ENCODE measurements at places on chromosomes 16 and 17. TPM values are rescaled to one million over a fixed set of nuclear protein-coding genes. Genes with fewer than 3 reads are reported as not detected.

DNA sequence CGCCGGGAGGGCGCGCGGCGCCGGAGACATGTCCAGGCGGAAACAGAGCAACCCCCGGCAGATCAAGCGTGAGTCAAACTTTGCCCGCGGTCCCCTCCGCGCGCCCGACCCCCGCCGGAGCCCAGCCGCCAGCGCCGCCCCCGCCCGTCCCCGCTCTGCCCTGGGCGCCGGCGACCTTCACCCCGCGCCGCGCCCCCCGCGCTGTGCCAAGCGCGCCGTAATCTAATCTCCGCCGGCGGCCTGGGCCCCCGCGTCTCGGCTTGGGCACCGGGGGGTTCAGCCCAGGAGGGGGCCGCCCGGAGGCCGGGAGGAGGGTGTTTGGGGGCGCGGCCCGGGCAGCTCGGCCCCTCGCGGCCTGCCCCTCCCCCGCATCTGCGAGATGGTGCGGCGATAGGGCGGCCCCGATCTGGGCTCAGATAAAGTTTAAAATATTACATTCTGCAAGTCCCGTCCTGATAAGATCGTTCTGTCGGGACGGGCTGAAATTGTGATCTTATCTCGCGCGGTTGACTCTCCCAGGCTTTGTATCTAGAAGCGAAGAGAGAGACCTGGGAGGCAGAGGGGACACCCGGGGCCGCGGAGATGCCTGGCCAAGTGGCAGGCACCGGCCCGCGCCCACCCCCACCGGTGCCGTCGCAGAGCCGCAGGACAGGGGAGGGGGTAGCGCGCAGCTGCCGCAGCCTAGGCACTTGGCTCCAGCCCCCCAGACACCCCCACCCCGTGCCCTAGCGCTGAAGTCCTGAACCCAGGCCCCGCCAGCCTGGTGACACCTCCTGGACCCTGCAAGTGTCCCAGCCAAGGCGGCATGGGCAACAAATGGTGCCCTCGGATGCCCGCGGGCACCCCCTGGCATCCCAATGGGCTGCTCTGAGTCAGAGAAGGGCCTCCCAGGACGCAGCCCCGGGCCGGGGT, 787 bp downstream of the ZFPM1 start:
- no peaks in the 10 kb centered on the region for H3K27me3 ChIP-seq
- no peak overlapping the region for H3K27ac ChIP-seq
- peaks cover 22% of the 10 kb centered on the region for H3K4me1 ChIP-seq
- H3K36me3 ChIP-seq: no peaks in the 10 kb centered on the region
- peak; percentile 15 for DNase-seq

TERB1 gene
- 2.1 TPM for total RNA-seq

DNA sequence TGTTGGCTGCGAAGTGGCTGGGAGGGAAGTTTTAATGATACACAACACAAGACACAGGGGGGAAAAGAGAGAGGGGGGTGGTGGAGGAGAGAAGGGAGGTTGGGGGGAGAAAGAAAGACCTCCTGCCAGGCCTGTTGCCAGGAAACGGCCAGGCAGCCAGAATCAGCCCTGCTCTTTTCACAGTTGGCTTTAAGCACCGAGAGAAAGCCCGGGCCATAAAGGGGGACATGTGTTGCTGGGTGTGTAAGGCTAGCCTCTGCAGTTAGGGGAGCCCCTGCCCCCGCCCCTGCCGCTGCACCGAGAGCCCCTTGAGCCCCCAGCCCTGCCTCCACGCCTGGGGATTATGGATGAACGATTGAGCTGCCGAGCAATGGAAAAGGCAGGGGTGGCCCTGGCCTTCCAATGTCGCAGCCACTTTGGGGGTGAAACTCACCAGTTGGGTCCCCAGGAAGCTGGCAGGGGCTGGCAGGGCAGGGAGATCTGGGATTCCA, 13.9 kb upstream of the WNT3 start:
- no peak overlapping the region for H3K4me3 ChIP-seq
- no peak overlapping the region for H3K27ac ChIP-seq
- DNase-seq: no peak
- no peaks in the 10 kb centered on the region for H3K36me3 ChIP-seq
- no peaks in the 10 kb centered on the region for H3K27me3 ChIP-seq
- no peaks in the 10 kb centered on the region for H3K4me1 ChIP-seq

CPPED1 gene
- total RNA-seq: 17.2 TPM

DNA sequence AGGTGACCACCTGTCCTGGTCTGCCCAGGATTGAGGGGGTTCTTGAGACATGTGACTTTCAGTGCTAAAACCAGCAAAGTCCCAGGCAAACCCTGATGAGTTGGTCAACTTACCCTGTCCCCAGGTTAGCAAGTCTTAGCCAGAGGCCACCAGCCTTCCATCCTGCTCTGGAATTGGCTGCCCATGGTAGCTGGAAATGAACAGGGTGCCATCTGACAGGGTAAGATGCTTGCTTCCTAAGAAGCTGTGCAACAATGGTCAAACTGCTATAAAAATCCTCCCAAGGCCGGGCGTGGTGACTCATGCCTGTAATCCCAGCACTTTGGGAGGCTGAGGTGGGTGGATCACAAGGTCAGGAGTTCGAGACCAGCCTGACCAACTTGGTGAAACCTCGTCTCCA, 22.8 kb upstream of the MTMR4 start:
- no peak for DNase-seq
- H3K27ac ChIP-seq: no peak overlapping the region
- H3K27me3 ChIP-seq: no peaks in the 10 kb centered on the region

DNA sequence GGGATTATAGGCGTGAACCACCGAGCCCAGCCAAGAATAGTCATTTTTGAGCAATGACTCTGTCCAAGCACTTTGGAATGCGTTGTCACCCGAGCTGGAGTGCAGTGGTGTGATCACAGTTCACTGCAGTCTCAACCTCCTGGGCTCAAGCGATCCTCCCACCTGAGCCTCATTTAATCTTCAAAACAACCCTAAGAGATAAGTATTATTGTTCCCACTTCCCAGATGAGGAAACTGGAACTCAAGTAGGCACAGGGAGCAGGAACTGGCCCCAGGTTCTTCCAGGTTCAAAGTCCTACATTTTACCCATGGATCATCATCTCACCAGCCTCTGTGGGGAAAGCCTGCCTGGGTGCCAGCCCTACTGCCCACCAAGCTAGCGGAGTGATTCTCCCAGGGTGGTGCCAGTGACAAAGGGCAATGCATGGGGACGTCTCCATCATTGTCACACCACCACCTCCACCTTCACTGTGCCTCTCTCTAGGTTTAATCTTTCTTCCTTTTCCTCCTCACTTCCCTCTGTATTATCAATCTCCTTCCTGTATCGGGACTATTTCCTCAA, 11.3 kb upstream of the RNF157 start:
- no peak for DNase-seq
- H3K27me3 ChIP-seq: no peaks in the 10 kb centered on the region
- no peaks in the 10 kb centered on the region for H3K36me3 ChIP-seq
- H3K27ac ChIP-seq: peak overlapping the region; percentile 2

MED9 gene
- 32.1 TPM for total RNA-seq

- H3K4me3 ChIP-seq: no peak overlapping the region
- DNase-seq: no peak
- no peaks in the 10 kb centered on the region for H3K27me3 ChIP-seq
- H3K4me1 ChIP-seq: no peaks in the 10 kb centered on the region
- no peaks in the 10 kb centered on the region for H3K36me3 ChIP-seq
These were observed 45.1 kb upstream of the SSTR5 start for GRCh38 chr16:1027501-1027815.

GRCh38 chr16:10566613-10567012, 13.8 kb downstream of the EMP2 start:
- no peak overlapping the region for H3K27ac ChIP-seq
- no peaks in the 10 kb centered on the region for H3K4me1 ChIP-seq
- H3K36me3 ChIP-seq: no peaks in the 10 kb centered on the region
- DNase-seq: no peak
- no peak overlapping the region for H3K4me3 ChIP-seq
- no peaks in the 10 kb centered on the region for H3K27me3 ChIP-seq

MYH3 gene
- total RNA-seq: 3.3 TPM

C16orf92 gene
- not detected for total RNA-seq

GRCh38 chr17:12227547-12227946, 206.9 kb downstream of the MAP2K4 start:
- no peak overlapping the region for H3K4me3 ChIP-seq
- H3K27me3 ChIP-seq: no peaks in the 10 kb centered on the region
- H3K4me1 ChIP-seq: peaks cover 11% of the 10 kb centered on the region

- peaks cover 10% of the 10 kb centered on the region for H3K36me3 ChIP-seq
- no peaks in the 10 kb centered on the region for H3K4me1 ChIP-seq
- H3K27me3 ChIP-seq: no peaks in the 10 kb centered on the region
- H3K27ac ChIP-seq: no peak overlapping the region
- no peak for DNase-seq
These were observed 23.8 kb downstream of the FAM83G start for GRCh38 chr17:18980682-18981334.

Data from thyroid gland (tissue), 4 donors.